Stomach (tissue), 19 donors: ENCODE measurements at places on chromosomes 3 and 15.

DNA sequence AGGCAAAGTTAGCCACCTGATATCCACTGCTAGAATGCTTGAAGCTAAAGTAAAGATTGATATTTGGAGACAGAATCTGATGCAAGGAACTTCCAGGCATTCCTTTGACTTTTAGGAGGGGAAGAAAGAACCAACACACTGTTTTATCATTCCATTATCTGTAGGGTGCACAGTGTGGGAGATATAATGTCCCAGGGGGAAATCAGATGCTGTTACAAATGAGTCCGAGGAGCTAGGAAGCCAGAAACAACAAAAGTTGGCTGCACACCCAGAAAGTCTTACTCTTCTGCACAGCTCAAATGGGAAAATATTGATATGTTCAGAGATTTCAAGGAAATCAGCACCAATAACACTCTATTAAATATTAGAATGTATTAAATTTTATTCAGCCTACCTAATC, 113.6 kb upstream of the ROBO1 start:
- no peaks in the 10 kb centered on the region for H3K27me3 ChIP-seq
- H3K4me3 ChIP-seq: no peak overlapping the region
- no peak overlapping the region for H3K27ac ChIP-seq
- no peak for DNase-seq
- no peaks in the 10 kb centered on the region for H3K36me3 ChIP-seq
- H3K4me1 ChIP-seq: no peaks in the 10 kb centered on the region

GRCh38 chr3:101902041-101902440, 52.7 kb downstream of the NFKBIZ start:
- H3K36me3 ChIP-seq: no peaks in the 10 kb centered on the region
- H3K4me1 ChIP-seq: no peaks in the 10 kb centered on the region
- no peaks in the 10 kb centered on the region for H3K27me3 ChIP-seq
- no peak for DNase-seq
- no peak overlapping the region for H3K4me3 ChIP-seq

GRCh38 chr15:63836579-63836978, 2.8 kb upstream of the HERC1 start:
- H3K4me3 ChIP-seq: no peak overlapping the region
- peaks cover 26% of the 10 kb centered on the region for H3K4me1 ChIP-seq
- no peaks in the 10 kb centered on the region for H3K27me3 ChIP-seq

DNA sequence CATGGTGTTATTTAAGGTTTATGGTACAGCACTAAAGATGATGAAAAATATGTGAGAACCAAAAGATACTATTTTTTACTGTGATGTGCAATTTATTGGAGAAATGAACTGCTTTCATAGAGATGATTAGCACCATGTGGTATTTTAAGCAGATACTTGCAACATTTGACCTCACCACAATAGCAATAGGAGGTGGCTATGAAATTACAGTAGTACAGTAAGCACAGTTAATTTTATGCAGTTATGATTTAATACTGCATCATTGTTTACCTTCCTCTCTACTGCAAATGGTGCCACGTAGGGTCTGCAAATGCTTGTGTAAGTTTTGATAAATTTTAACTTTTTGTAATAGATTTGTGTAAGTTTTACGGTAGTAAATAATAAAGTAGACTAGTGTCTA, 14.0 kb downstream of the PYGO1 start:
- no peak overlapping the region for H3K27ac ChIP-seq
- no peak overlapping the region for H3K4me3 ChIP-seq
- H3K4me1 ChIP-seq: no peaks in the 10 kb centered on the region
- no peak for DNase-seq
- no peaks in the 10 kb centered on the region for H3K27me3 ChIP-seq

DNA sequence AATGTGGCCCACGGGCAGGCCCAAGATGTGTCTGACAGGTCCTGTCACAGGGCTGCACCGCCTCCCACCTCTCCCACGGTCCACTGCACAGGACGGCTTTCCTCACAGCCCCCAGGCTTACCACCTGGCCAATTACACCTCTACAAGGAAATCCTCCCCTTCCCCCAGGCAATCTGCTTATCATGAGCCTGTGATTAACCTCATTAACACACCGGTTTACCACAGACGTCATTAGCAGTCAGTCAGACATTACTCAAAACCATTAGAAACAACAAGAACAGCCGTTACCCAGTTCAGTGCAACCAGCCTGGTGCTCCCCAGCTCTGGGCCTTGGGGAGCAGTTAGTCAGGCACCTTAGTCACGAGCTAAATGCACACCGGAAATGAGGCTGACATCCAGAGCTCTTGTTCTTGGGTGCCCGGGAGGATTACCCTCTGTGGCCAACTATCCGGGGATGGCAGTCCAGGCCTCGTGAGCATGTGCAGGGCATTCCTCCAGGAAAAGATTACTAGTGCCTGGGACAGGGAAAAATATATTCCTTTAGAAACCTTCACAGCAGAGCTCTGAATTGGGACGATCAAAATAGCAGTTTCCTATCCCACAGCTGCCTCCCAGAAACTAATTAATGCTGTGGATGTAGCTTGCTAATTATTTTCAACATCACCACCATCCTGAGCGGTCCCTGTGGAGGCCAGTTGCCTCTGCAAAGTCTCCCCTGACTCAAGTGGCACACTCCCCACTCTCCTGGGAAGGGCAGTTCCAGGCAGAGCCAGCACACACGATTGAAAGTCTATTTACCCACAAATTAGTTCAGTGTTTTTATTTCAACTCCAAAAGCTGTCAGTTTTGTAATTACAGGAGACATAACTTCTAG, 117.4 kb upstream of the ZBED2 start:
- no peak for DNase-seq
- H3K36me3 ChIP-seq: no peaks in the 10 kb centered on the region
- H3K4me1 ChIP-seq: no peaks in the 10 kb centered on the region
- H3K27ac ChIP-seq: no peak overlapping the region
- H3K27me3 ChIP-seq: no peaks in the 10 kb centered on the region
- no peak overlapping the region for H3K4me3 ChIP-seq

DNA sequence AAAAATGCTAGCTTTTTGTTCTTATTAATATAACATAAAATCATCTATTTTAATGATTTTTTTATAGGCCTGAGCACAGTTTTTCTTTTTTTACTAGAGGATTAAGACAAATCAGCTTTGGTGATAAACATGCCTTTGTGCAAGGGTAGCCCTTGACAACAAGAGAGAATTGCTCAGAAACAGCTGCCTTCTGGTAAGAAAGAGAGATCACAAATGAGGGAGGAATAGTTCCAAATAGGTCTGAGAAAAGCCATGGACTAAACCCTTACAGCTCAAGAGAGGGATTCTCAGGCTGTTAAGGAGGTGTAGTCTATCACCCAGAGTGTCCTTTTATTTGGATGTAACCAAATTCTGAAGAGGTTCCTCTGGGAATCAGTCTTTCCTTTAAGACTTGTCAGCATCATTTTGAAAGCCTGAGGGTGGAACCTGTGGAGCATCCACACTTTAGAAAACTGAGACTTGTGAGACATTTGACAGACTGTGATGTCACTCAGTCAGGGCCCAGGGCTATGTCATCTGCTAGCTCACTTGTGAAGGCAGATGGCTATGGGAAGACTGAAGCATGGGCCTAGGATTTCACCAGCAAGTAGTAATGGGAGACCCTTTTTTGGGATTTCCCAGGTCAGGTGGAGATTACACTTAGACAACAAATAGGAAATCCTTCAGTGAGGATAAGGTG, 102.9 kb upstream of the KCNAB1 start:
- no peaks in the 10 kb centered on the region for H3K27me3 ChIP-seq
- DNase-seq: peak; percentile 29
- no peak overlapping the region for H3K4me3 ChIP-seq
- no peaks in the 10 kb centered on the region for H3K36me3 ChIP-seq

DNA sequence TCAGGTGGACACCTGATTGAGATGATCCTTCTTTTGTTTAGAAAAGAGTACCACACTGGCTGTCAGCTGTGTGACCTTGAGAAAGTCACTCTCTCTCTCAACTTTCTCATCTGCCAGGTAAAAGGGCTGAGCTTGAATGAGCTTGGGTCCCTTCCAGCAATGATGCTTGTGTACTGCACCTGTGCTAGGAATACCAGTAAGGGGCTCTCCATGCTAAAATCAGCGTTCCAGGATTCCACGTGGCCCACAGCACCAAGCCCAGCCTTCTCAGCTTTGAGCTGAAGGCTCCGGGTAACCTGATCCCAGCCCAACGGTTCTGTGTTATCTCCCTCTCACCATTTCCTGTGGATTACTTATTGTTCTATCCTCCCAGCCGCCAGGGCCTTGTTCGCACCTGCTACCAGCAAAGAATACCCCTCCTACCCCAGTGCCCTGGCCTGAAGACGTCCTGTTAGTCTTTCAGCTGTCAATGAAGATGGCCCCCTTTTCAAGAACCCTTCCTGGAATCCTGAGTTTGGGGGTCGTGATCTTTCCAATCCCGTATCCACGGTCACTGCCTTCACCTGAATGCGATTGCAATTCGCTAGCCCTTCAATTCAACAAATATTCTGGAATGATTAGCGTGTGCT, 54.2 kb upstream of the CGNL1 start:
- no peak overlapping the region for H3K27ac ChIP-seq
- H3K4me1 ChIP-seq: peaks cover 1% of the 10 kb centered on the region
- no peak for DNase-seq
- no peak overlapping the region for H3K4me3 ChIP-seq
- H3K36me3 ChIP-seq: no peaks in the 10 kb centered on the region

DNA sequence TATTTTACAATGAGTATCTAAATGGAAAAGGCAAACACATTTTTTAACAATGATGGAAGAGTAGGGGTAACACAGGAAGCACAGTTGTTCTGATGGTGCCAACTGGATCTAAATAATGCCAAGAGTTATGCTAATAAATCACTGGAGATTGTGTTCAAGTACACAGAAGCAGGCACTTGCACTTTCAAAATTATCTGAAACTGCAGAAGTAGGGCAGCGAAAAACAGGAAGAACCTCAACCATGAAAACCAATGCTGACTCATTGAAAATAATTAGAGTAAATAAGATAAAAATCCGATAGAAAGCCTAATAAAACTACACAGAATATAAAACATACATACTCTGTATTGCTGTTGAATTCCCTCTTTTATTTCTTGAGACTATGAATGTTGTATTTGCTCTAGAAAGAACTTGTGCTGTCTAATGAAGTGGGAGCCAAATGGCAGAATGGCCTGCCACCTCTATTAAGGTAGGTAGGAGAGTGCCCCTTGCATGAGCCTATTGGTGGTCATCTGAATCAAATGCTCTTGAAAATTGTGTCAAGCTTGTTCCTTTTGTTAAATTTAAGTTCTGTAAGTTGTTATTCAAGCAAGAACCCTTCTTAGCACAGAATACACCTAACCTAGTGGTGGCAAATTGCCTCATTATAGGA, 93.7 kb downstream of the ABI3BP start:
- H3K4me1 ChIP-seq: no peaks in the 10 kb centered on the region
- no peaks in the 10 kb centered on the region for H3K27me3 ChIP-seq
- no peaks in the 10 kb centered on the region for H3K36me3 ChIP-seq
- peak; percentile 22 for DNase-seq
- no peak overlapping the region for H3K4me3 ChIP-seq

- H3K4me1 ChIP-seq: peaks cover 41% of the 10 kb centered on the region
- H3K4me3 ChIP-seq: no peak overlapping the region
- no peaks in the 10 kb centered on the region for H3K27me3 ChIP-seq
- H3K27ac ChIP-seq: peak overlapping the region; percentile 85
- H3K36me3 ChIP-seq: no peaks in the 10 kb centered on the region
- DNase-seq: peak; percentile 85
Observed at GRCh38 chr15:77507143-77507897, 86.6 kb downstream of the HMG20A start.

GRCh38 chr3:125152951-125153350, 59.6 kb downstream of the SLC12A8 start:
- H3K4me3 ChIP-seq: no peak overlapping the region
- no peaks in the 10 kb centered on the region for H3K4me1 ChIP-seq
- H3K27me3 ChIP-seq: no peaks in the 10 kb centered on the region
- no peaks in the 10 kb centered on the region for H3K36me3 ChIP-seq
- no peak overlapping the region for H3K27ac ChIP-seq
- DNase-seq: no peak

GRCh38 chr3:174457758-174458157, 401.4 kb upstream of the NAALADL2 start:
- no peaks in the 10 kb centered on the region for H3K36me3 ChIP-seq
- H3K4me1 ChIP-seq: no peaks in the 10 kb centered on the region
- H3K27ac ChIP-seq: no peak overlapping the region
- H3K27me3 ChIP-seq: no peaks in the 10 kb centered on the region
- DNase-seq: no peak

DNA sequence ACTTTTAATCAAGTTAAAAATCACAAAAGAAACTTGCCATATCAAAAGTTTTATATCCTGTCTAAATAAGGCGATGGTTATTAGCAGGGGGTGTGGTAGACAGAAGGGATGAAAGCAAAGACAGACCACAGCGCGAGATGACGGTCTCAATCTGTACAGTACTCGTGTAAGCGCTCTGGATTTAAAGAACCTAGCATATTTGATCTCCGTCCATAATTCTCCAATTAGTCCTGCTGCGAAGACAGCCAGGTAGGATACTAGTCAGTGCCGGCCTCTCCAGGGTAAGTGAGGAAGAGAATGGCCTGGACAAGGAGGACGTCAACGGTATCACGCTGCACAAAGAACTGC, 701 bp downstream of the SGO1 start:
- H3K4me3 ChIP-seq: peak overlapping the region; percentile 75
- no peaks in the 10 kb centered on the region for H3K36me3 ChIP-seq
- H3K4me1 ChIP-seq: no peaks in the 10 kb centered on the region
- DNase-seq: no peak
- peak overlapping the region; percentile 90 for H3K27ac ChIP-seq

DNA sequence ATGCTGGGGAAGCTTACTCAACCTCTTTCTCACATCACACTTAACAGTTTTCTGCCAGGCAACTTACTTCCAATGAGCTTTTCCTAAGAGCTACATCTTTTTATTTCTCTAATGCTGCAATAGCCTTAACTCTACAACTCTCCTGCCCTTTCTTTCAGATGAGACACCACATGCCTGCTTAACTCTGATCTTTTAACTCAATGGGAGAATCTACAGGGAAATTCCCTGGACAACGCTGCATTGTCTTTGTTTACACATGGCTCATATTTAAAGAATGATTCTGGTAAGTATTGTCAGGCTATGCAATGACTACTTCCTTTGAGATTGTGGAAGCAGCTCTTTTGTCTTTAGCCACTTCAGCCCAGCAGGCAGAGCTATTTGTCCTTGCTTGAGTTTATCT, 353.1 kb upstream of the BCHE start:
- H3K36me3 ChIP-seq: no peaks in the 10 kb centered on the region
- no peaks in the 10 kb centered on the region for H3K27me3 ChIP-seq
- no peak for DNase-seq
- H3K4me1 ChIP-seq: no peaks in the 10 kb centered on the region
- H3K27ac ChIP-seq: no peak overlapping the region
- no peak overlapping the region for H3K4me3 ChIP-seq

DNA sequence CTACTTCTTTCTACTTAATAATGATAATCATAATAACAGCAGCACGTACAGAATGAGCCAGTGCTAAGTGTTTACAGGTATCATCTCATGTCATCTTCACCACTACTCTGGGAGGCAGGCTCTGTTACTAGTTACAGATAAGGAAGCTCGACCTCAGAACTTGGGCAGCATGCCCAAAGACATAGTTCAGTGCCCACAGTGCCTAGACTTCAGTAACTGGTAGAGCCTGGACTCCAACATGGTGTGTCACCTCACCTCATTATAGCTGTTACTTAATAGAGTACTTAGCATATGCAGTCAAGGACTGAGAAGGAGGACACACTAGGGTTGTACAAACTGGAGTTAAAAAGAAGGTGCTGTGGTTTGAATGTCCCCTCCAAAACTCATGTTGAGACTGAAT, 7.6 kb downstream of the GADL1 start:
- H3K36me3 ChIP-seq: no peaks in the 10 kb centered on the region
- H3K4me3 ChIP-seq: no peak overlapping the region
- no peaks in the 10 kb centered on the region for H3K4me1 ChIP-seq
- DNase-seq: no peak

- H3K4me3 ChIP-seq: no peak overlapping the region
- H3K36me3 ChIP-seq: no peaks in the 10 kb centered on the region
- no peak for DNase-seq
- no peaks in the 10 kb centered on the region for H3K27me3 ChIP-seq
- H3K27ac ChIP-seq: peak overlapping the region; percentile 57
Observed at GRCh38 chr3:4744405-4745234, 234.6 kb upstream of the BHLHE40 start.
